ENCODE measurements at places on chromosomes 5 and 9.

- DNase-seq, result no peak
These were observed 28.6 kb upstream of the IL7R start for GRCh38 chr5:35828082-35828598.

DNA sequence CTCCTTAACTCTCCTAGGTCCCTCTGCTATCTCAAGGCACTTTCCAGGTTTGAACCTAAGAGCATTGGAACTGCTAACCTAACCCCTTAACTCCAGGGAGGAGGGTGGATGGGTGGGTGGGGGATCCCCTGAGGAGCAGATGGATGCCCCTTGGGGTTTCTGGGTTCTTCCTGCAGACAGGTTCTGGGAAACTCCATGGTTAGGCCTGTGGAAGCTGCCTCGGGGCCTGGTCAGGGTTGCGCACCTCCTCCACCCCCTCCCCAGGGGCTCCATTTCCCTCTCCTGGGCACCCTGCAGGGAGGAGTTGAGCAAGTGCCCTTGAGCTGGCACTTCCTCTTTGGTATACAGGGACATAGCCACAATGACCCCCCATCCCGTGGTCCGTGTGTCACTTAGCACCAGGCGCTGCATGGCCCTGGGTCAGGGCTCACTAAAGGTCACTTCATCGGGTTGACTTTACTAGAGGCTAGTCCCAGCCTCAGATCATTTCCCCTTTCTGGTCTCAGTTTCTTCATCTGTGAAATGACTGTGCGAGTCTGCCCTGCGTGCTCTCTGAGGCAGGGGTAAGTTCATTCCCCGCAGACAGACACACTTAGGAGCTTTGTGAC is 16.0 kb downstream of the CXXC5 start:
- no peak for DNase-seq

DNA sequence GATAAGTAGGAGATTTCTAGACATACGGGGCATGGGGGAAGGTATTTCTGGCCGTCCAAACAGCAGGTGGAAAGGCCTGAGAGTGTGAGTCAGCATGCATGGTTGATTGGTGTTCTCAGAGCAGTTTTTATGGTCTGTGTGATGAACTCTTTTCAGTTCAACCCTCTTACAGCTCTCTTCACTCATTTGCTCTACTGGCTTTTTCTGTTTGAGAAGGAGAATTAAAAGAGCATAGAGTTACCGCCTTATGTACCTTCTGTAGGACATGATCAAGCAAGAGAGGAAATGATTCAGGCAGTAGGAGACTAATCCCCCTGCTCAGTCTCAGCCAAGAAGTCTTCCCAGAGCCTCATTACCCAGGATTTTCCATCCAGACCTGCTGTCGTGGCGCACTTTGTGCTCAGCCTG is 92.4 kb downstream of the PRDM6 start:
- DNase-seq, result no peak

DNA sequence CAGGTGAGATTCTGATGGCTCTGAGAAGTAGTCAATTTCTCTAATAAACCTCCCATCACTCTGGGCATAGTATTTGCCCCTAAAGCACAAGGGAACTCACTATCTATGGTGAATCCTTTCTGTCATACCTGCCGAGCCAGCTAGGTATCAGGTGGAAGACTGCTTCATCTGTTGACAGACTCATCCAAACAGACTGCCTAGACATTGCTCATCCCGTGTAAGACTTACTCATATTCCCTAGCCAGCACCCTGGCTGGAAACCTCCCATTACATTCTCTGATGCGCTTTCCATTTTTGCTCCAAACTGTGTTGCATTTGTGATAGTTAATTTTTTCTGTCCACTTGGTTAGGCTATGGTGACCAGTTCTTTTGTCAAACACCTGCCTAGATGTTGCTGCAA is 595.9 kb downstream of the DNAH5 start:
- no peak for DNase-seq

DNA sequence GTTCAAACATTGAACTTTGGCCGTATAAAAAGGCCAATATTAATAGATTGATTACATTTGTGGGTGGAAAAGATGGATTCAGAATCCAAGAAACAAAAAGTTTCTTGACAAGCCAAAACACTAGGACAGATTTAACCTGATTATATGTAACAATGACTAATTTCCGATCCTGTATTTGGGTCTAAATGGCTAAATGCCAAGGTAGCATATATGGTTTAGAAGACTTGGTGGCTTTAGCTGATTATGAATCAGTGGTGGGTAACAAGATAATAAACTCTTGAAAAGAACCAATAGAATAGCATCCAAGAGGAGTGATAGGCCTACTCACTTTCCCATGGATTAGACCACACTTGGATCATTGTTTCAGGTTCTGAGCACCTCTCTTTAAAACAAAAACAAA is 21.8 kb upstream of the ANP32B start:
- no peak for DNase-seq

GRCh38 chr9:76215066-76215465 is 179.2 kb downstream of the RFK start:
- no peak for DNase-seq

GRCh38 chr5:110651507-110651906 is 75.0 kb downstream of the TMEM232 start:
- DNase-seq, result no peak

DNA sequence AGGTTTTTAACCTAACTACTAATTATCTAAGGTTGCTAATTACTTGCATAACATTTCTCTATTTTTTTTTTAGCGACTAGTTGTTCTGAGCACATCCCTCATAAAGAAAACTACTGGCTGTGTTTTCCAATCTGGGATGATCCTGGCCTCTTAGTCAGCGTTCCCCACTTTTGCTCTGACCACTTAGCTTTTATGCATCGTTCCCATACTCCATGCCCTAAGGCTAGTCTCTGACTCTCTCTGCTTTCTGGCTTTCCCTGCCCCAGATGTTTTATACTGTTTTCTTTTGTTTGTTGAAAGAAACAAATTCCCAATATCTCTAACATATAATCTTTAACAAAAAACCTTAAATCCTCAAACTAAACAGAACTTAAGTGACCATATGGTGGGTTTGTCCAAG is 217.9 kb downstream of the SPATA31D1 start:
- DNase-seq, result no peak

- DNase-seq, result no peak
These were observed 7.0 kb upstream of the UGT3A2 start for GRCh38 chr5:36073595-36074216.

GRCh38 chr9:128505414-128505765 is 871 bp downstream of the GLE1 start:
- DNase-seq, result no peak

GRCh38 chr9:137017791-137018497 is 10.1 kb downstream of the ABCA2 start:
- no peak for DNase-seq

- DNase-seq, result no peak
These were observed 511.9 kb downstream of the CCDC171 start for GRCh38 chr9:16064771-16065170.

DNA sequence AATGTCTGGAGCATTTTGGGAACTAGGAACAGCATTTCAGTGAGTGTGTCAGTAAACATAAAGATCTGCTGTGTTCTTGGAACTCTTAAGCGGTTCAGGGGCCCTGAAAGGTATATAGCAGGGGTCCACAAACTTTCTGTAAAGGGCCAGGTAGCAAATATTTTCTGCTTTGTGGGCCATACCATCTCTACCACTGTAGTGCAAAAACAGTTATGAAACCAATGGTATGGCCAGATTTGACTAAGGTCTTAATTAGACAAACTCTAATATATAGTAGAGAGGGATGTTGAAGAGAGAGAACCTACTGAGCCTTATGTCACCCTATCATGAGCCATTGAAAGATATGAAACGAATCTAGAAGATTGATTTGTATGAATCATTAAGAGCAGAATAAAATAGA is 5.3 kb downstream of the TNPO1 start:
- no peak for DNase-seq

DNA sequence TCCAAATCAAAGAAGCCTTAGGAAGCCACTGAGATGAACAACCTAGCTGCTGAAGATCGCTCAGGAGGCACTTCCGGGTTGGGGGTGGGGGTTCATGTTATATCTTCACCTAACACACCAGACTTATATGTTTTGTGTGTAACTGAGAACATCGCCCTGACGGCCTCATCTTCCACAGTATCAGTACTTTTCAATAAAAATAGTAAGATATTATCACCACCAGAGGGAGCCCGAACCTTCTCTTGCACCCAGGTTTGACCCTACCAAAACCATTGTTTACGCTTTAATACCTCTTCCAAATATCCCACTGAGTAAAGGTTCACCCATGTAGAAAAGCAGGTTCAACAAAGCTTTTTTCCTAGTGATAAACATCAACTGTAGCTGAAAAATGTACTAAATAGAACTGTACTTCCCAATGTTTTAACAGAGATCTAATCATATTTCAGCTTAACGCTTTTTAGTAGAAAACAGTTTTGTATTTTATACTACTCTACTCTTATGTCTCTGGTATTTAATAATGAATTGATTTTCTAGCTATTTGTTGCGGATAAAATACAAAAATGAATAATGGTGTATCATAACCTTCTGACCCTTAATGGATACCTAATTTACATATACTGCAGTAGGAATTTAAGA is 244.0 kb downstream of the EPB41L4A start:
- peak; percentile 33 for DNase-seq

DNA sequence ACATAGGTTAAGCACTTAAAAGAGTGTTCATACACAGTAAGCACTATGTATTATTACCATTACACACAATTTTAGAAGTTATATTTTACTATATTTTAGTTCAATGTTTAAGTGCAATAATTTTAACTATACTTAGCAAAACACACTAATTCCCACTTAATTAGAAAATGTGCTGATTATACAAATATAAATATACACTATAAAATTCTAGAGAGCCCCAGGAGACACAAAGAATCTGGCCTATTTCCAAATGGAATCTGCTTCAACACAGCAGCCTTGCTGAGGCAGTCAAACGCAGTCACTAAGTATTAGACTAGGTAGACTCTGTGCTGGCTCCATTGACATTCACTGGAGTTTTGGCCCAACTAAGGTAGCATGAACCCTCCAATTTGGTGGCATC is 160.9 kb downstream of the CETN3 start:
- DNase-seq, result no peak

GRCh38 chr5:35089334-35090314 is 41.9 kb upstream of the AGXT2 start:
- DNase-seq, result peak; percentile 64

GRCh38 chr9:127035948-127036347 is 86.5 kb downstream of the ANGPTL2 start:
- DNase-seq, result no peak

- no peak for DNase-seq
These were observed 9.3 kb upstream of the PFDN1 start for GRCh38 chr5:140312067-140312790.
